ENCODE measurements at places on chromosomes 11 and 22.

GRCh38 chr11:44463751-44464150, 101.7 kb upstream of the CD82 start:
- no peak for DNase-seq

- DNase-seq: peak; percentile 92
Measured at GRCh38 chr11:68843703-68844312, 2.1 kb upstream of the CPT1A start.

GRCh38 chr11:77384571-77384970, 83.1 kb upstream of the GDPD4 start:
- no peak for DNase-seq

DNA sequence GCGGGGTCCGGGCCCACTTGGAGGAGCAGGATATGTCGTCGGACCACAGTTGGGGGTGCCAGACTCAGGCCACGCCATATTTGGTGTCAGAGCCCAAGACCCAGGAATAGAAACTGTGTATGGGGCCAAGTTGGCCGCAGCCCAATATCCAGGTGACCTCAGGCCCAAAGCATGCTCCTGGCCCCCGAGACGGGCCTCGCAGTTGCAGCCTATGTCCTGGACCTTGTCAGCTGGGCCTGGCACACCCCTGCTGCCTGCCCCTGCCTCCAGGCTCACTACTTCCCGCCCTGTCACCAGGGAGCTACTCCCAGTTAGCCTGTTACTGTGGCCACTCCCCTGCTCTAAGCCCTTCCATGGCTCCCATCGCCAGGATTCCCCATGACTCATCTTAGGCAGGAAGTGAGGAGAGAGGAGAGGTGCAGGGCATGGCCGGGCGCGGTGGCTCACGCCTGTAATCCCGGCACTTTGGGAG, 23.1 kb downstream of the A4GALT start:
- no peak for DNase-seq

DNA sequence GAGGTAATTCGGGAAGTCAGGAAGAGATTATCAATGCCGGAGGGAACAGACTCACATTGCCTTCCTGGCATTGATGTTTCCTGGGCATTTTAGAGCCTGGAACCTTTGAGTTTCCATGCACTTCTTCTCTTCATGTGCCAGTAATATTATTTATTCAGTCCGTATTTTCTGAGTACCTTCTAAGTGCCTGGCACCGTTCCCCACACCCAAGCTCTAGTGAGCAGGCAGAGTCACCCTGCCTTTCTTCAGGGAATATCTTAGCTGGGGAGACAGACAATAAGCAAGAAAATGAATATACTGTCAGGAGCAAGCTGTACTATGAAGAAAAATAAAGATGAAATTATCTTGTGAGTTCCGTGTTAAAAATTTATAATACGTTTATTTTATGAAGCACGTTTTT, 136.2 kb upstream of the SEZ6L start:
- DNase-seq: no peak

- peak; percentile 85 for DNase-seq
Measured at GRCh38 chr11:44824300-44824704, 97.5 kb downstream of the TSPAN18 start.

DNA sequence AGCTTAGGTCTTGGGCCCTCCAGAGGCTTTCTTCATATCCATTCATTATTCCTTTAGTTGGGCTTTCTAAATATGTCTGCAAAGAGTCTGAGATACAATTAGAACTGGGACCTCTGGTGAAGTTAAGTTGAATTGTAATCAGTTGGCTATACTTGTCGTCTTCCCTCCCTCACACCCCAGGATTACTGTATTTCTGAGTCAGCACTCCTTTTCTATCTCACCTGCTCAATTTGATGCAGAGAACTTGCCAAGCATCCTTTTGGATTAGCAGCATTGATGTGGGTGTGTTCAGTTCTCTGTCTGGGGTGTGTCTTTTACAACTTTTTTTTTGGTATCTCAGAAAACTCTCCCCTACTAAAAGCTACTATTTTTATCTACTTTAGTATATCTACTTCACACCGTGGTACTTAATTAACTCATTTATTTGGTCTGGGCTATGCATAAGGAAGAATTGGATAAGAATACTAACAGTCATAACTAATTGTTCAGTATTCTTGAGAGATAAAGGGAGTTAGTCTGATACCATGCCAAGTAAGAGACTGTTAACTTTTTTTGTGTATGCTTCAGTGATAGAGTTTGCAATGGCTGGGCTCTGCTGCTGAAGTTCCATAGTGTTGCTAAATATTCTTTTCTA, 15.1 kb downstream of the CTNND1 start:
- DNase-seq: no peak

- no peak for DNase-seq
Measured at GRCh38 chr11:57353446-57353845, 15.3 kb downstream of the P2RX3 start.

GRCh38 chr11:68437927-68438657, 22.5 kb upstream of the PPP6R3 start:
- DNase-seq: no peak

DNA sequence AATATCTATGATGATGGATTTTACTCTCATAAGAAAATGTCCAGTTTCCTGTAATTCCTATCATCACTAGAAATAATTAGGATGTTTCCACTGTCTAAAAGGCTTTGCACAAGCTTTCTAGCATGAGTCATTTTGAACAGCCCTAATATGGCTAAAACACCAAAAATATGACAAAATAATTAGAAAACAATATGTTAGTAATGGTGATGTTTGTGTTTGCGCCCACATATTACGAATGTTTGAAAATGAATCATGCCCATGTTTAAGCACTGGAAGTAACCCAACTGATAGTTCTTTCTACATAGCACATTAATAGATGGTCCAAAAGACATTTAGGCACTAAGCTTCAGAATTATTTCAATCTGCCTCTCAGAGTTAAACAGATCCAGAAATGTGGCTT, 96.0 kb downstream of the TRPC6 start:
- no peak for DNase-seq

DNA sequence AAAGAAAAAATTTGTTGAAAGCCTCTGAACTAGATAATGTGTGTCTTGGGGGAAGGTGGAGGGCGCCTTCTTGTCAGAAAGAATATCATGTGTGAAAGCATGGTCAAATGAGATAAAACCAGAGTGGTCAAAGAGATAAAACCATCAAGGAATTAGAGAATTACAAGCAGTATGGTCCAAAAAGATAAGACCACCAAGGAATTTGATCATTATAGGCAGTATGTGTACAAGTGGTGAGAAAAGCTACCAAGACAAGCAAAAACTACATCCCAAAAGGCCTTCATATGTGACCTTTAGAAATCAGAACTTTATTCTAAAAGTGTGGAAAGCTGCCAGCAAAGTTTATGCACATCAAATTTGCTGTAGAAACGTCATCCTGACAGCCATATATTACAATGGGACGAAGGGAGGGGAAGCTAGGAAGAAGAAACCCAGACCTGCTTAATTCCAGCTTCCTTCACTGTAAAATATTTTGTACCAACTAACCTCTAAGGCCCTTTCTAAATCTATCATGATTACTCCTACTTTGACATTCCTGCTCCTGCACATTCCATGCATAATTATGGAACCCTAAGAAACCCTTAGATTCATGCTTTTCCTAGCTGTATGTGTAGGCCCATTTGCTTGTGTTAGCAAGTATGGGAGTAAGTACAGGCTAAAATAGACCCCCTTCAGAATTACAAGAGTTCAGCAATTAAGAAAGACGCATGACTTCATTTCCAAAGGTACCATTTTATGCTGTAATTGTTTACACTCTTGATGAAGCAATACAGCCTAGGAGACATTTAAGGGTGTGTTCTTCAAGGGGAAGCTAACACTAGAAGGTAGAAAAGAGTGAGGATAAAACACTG, 51.6 kb downstream of the LGR4 start:
- no peak for DNase-seq

GRCh38 chr11:70182266-70182665, 20.8 kb upstream of the FADD start:
- DNase-seq: no peak

DNA sequence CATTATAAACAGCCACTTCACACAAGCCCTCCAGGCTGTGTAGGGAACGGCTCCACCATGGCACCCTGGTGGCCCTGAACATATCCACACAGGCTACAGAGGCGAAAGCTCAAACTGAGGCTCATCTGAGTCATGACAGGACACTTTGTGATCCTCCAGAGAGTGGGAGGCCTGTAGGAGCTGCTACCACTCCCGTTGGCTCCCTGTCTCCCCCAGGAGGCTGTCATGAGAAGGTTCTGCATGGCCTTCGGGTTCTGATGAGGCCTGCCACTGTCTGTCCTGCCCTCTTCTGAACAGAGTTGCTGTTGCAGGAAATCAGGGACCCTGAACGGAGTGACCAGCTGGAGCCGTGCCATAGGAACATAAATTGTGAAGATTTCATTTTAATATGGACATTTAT, 23.8 kb upstream of the ALDH3B2 start:
- DNase-seq: peak; percentile 54

DNA sequence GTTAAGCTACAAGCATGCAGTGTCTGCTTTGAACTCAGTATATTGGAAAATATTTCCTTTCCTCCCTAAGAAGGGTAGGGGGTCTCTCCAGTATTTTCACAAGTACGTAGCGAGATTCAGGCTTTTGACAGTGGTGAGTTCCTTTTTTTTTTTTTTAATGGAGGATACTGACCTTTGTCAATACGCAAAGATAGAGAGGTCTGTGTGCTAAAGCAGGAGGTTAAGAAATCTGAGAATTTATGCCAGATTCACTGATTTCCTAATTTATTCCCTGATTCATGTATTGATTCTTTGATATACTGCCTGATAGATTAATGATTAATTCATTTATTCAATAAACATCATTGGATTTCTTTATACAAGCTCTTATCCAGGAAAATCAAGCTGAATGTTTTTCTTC, 106.7 kb upstream of the CADM1 start:
- DNase-seq: no peak

- DNase-seq: no peak
Measured at GRCh38 chr11:742156-742546, 5.1 kb upstream of the TALDO1 start.

- no peak for DNase-seq
Measured at GRCh38 chr22:37664249-37665101, 6.0 kb downstream of the PDXP start.

DNA sequence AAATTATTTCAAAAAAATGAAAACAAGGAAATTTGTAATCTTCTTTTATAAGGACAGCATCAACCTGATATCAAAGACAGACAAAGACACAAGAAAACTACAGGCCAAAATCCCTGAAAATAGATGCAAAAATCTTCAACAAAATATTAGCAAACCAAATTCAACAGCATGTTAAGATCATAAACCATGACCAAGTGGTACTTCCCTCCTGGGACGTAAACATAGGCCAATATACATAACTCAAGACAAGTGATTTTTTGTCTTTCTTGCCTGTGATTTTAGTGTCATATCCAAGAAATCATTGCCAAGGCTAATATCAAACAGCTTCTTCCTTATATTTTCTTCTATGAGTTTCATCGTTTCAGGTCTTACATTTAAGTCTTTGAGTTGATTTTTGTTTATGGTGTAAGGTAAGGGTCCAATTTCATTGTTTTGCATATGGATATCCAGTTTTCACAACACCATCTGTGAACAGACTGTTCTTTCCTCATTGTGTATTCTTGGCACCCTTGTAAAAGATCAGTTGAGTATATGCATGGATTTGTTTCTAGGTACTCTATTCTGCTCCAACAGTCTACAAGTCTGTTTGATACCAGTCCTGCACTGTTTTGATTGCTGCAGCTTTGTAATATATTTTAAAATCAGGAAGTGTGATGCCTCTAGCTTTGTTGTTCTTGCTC, 50.0 kb downstream of the SBF2 start:
- no peak for DNase-seq
